ENCODE measurements at places on chromosomes 7 and 10. TPM values are rescaled to one million over a fixed set of nuclear protein-coding genes. Genes with fewer than 3 reads are reported as not detected.

MSMB gene
- total RNA-seq = not detected

PRLHR gene
- not detected for total RNA-seq

COX15 gene
- 29.8 TPM for total RNA-seq

DPP6 gene
- total RNA-seq = not detected

LAMB1 gene
- 108 TPM for total RNA-seq

TMEM273 gene
- total RNA-seq = not detected

FBXL13 gene
- total RNA-seq = 0.41 TPM

CLEC2L gene
- total RNA-seq = not detected

TRPV5 gene
- not detected for total RNA-seq

JAKMIP3 gene
- 1.1 TPM for total RNA-seq

PAPOLB gene
- not detected for total RNA-seq

TRIM4 gene
- total RNA-seq = 27.9 TPM

ZNF425 gene
- total RNA-seq = 1.3 TPM

LRGUK gene
- 0.35 TPM for total RNA-seq

NEBL gene
- total RNA-seq = 7.1 TPM

GPR146 gene
- 1.7 TPM for total RNA-seq

NRP1 gene
- 67.9 TPM for total RNA-seq

DNAJB6 gene
- 142 TPM for total RNA-seq

GCK gene
- total RNA-seq = not detected

OR6B1 gene
- total RNA-seq = not detected

AMPH gene
- total RNA-seq = 0.10 TPM

IFIT1 gene
- total RNA-seq = 4.3 TPM

VSTM2A gene
- not detected for total RNA-seq

CYP2C18 gene
- total RNA-seq = 0.07 TPM

CLCN1 gene
- not detected for total RNA-seq

HHEX gene
- 12.7 TPM for total RNA-seq

MYH16 gene
- 0.50 TPM for total RNA-seq
